COR-L47 (cell line): ENCODE measurements at places on chromosomes 6 and 20.
A peak's percentile ranks its signal among the peaks of the same experiment; 100 is the strongest.

- no peak for DNase-seq
Observed at GRCh38 chr6:1906014-1906413, 296.3 kb downstream of the FOXC1 start.

- no peak for DNase-seq
Observed at GRCh38 chr6:2037237-2037926, 208.0 kb downstream of the GMDS start.

DNA sequence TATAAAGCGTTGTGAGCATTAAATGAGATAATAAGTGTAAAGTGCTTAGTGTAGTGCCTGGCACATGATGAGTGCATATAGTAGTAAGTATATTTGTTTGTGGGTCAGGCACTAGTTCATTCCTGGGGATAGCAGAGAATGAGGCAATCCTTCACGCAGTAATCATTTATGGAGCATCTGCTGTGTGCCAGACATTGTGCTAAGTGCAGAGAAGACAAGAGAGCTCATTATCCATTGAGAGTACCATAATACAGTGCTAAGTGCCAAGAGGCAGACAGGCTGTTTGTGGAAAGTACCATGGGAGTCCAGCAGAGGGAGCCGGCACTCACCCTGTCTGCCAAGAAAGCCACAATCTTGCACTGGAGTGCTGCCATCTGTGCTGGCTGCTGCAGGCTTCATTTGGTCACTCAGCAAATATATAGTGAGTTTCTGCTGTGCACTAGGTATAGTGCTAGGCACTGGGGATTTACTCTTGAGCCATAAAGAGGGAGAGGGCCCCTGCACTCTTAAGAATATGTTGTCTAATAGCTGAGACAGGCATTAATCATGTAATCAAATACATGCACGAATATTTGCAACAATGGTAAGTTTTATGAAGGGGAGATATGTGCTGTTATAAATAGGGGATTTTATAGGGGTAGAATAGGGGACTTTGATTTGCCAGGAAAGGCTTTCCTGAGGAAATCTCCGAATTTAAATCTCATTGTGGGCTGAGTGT, 12.9 kb upstream of the MROH8 start:
- peak; percentile 30 for DNase-seq

- no peak for DNase-seq
Observed at GRCh38 chr6:55960344-55960743, 85.0 kb upstream of the BMP5 start.

GRCh38 chr6:33273924-33274902, 2.3 kb downstream of the RPS18 start:
- DNase-seq, result no peak
